Stimulated activated CD4-positive, alpha-beta T cell treated with anti-CD3 and anti-CD28 coated beads, TNF-alpha, amount 100 ng/mL, for 24 hours (primary cell): ENCODE measurements at places on chromosomes 11 and 22.

GRCh38 chr11:8028766-8029165 is 41.6 kb downstream of the EIF3F start:
- DNase-seq = no peak

DNA sequence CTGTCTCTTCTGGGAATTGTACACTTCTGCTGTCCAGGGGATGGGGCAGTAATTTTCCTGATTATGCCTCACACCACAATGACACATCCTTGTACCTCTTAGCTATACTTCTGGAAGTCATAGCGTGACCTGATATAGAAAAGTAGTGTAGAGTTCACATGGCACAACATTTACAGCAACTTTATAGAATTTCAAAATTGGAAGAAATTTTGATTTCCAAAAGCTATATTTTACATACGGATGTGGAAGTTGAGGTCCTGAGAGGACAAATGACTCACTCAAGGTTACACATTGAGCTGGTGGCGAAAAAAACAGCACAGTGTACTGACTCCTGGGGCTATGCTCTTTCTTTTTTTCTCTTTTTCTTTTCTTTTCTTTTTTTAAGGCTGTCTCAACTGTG is 6.3 kb upstream of the CYP2R1 start:
- DNase-seq = no peak

- DNase-seq = no peak
These were observed 117.4 kb upstream of the TMEM45B start for GRCh38 chr11:129698212-129698611.

GRCh38 chr11:6351782-6352382 is 31.6 kb upstream of the CAVIN3 start:
- peak; percentile 30 for DNase-seq

GRCh38 chr11:131851964-131852755 is 481.7 kb downstream of the NTM start:
- DNase-seq = no peak
